ENCODE measurements at places on chromosomes 1 and 21.
A peak's percentile ranks its signal among the peaks of the same experiment; 100 is the strongest.

GRCh38 chr1:244207935-244208244 is 156.8 kb downstream of the ZBTB18 start:
- no peak for DNase-seq

- no peak for DNase-seq
These were observed 8.6 kb upstream of the ACTN2 start for GRCh38 chr1:236677641-236678235.

DNA sequence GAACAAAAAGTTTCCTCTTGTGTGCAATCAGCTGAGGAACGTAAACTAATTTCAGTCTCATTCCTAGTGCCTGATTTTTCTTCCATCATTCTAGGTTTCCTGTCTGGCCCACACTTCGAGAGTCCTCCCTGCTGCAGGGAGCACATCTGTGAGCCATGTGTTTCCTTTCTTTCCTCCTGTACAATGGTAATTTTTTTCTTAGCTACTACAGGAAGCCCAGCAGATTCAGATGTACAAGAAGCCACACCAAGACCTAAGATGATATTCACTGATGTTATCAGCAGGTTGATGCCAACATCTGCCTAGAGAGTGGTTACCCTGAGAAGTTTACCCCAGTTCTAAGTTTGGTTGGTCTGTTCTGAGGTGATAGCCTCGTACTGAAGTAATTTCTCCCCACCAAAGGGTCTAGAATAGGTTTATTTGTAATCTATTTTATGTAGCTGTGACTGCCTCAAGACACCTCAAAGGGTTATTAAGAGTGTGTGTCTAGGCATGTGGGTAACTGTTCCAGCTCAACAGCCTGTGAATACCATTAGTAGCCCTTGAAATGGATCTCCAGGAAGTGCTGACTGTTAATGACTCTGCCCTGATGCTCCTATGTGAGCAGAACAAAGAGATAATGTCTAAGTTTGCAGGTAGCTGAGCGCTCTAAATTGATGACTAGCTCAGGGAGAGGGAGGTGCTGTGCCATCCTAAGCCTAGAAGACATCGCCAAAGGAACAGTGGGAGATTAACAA is 31.7 kb upstream of the CLDN14 start:
- DNase-seq = no peak

DNA sequence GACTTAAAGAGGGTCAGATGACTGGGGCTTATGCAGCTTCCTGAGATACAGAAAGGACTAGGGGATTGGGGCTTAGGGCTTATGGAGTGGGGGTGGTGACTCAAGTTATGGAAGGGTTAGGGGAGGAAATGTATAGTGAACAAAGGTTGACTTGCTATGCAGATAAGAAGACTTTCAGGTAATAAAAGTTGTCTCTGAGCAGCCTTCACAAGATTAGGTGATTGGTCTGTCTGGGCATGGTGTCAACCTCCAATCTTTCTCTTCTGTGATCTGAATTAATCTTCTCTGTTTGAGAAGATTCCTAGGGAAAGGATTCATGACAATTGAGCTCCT is 436.5 kb downstream of the SIPA1L2 start:
- no peak for DNase-seq

DNA sequence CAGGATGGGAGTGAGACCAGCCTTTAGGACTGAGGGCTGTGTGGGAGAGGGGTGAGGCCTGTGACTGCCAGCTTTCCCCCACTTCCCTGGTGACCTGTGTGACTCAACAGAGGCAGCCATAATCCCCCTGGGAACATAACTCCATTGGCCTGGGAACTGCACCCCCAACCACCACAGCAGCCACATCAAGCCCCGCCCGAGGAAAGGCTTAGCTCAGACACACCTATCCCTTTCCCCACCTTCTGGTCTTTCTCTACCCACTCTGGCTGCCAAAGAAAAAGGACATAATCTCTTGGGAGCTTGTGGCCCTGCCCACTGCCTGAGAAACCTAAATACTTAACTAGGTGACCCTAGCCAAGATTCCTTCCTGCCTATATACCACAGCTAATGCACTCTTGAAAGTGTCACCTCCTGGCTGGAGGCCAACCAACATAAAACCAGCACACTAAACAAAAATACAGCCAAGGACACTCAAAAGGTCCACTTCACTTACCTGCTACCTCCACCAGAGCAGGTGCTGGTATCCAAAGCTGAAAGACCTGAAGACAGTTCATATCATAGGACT is 406.6 kb upstream of the CAMK1G start:
- DNase-seq = no peak

- no peak for DNase-seq
These were observed 108.7 kb downstream of the KCNJ15 start for GRCh38 chr21:38365521-38365920.

DNA sequence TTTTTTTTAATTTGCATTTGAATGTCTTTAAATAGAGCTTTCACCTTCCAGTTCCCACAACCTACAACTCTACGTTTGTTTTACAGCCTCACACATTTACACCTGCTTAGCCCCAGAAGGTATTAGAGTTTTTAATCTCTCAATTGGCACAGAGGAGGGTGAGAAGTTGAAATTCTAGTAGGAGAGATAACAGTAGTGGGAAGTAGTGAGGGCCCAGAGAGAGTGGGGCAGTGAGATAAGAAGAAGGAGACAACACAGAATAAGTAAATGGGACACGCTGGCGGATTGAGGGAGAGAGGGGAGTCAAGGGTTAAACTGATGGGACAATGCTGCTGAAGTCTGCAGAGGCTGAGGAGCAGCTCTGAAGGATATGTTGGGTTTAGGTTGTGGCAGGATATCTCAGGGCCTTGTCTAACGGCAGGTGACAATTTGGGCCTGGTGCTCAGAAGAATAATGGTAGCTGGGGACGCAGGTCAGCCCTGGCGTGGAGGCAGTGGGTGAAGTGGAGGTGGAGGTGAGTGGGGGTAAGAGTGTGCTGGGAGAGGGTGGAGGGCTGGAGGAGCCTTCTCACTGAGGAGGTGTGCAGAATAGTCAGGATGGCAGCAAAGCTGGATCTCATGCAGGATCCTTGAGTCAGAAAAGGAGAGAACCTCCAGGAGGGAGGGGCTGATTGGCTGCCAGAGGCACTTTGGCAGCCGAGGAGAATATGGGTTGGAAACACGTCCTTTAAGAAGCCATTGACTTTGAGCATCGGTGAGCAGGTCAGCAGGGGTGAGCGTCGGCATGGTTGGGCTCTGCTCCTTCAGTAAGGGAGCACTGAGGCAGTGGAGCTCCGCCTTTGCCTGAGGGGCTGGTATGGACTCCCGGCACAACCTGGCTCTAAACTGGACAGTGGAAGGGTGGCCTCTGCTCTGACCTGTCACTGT is 72.9 kb downstream of the SYT6 start:
- no peak for DNase-seq

- DNase-seq = no peak
These were observed 111.1 kb downstream of the CLEC20A start for GRCh38 chr1:178385662-178386061.

- no peak for DNase-seq
These were observed 41.5 kb downstream of the SLC66A1 start for GRCh38 chr1:19353596-19353995.

- DNase-seq = no peak
These were observed 25.8 kb upstream of the PIGC start for GRCh38 chr1:172469717-172470116.

- DNase-seq = no peak
These were observed 2.2 kb downstream of the NEGR1 start for GRCh38 chr1:72280131-72280530.

DNA sequence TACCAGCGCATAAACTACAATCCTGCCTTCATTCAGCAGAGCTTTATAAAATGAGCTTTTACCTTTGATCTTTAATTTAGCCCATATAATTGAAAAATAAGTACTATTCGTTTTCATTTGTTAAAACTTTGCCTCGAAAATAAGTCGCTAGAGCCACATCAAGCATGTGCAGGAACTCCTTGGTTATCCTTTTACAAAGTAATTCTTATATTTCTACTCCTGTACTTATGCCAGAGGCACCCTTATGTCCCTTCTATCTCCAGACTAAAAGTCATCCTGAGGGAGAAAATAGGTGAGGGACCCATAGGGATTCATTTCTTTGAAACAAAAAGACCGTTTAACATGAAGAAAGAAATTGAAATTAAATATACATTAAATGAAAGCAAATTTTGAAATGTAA is 278.2 kb upstream of the C1orf105 start:
- DNase-seq = no peak

- DNase-seq = no peak
These were observed 281.0 kb downstream of the PTPRC start for GRCh38 chr1:198919667-198920398.

GRCh38 chr1:163444665-163445064 is 122.9 kb downstream of the NUF2 start:
- no peak for DNase-seq

- no peak for DNase-seq
These were observed 535.1 kb downstream of the DPYD start for GRCh38 chr1:97385536-97386277.

DNA sequence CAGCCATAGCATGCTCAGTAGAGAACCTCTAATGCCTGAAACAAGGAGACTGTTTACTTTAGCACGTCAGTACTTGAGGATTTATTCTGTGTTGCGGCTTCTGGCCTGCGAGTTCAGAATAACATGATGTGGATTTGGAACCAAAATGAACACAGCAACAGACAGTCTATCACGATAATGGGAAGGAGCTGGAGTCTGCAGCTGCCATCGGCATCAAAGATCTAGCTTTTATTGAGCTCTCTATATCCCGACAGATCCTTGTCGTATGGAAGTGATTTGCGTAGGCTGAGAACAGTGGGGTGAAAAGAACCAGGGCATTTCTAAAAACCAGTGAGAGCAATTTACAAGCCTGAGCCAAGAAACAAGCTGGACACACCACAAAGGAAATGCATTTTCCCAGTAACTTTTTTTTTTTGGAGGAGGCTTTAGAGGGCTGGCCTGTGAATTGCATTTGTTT is 294.2 kb downstream of the KIF26B start:
- peak; percentile 12 for DNase-seq

DNA sequence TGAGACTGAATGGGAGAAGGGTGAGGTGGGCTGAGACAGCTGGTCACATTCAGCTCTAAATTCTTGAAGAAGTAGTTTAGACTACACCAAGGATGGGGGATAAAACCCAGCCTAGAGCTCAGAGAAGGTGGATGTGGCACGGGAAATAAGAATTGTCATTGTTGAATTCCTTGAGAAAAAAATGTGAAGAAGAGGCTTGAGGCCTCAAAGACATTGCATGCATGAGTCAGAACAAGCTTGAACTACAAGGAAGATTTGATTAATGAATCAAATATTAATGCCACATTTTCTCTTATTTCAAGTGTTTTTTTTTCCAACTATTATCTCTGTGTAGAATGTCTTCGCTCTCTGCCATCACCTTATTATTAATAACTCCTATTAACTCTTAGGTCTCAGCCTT is 58.9 kb downstream of the MAP3K7CL start:
- no peak for DNase-seq

DNA sequence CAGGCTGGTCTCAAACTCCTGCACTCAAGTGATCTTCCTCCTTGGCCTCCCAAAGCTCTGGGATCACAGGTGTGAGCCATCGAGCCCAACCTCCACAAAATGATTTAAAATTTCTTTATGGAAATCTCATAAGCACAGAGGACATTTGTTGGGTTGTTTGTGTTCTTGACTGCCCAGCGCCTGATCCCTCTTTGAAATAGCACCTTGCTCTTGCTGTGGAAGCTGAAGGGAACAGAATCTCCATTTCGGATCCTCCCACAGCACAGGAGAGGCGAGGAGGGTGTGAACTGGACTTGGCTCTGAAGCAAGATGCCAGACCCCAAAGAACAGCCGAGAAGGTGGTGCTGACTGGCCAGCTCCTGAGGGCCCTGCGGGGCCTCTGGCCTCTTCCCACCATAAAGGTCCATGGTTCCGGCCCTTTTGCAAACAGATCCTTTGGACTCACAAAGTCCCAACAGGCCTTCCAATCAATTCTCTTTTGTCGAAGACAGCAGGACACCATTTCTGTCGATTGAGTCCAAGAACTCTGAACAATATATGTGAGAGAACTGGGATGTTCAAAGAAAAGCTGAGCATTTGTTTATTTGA is 45.6 kb upstream of the COA6 start:
- DNase-seq = no peak

GRCh38 chr1:117112047-117112717 is 9.4 kb downstream of the TRIM45 start:
- DNase-seq = no peak

- DNase-seq = no peak
These were observed 104.4 kb downstream of the NFIA start for GRCh38 chr1:61186753-61187152.

DNA sequence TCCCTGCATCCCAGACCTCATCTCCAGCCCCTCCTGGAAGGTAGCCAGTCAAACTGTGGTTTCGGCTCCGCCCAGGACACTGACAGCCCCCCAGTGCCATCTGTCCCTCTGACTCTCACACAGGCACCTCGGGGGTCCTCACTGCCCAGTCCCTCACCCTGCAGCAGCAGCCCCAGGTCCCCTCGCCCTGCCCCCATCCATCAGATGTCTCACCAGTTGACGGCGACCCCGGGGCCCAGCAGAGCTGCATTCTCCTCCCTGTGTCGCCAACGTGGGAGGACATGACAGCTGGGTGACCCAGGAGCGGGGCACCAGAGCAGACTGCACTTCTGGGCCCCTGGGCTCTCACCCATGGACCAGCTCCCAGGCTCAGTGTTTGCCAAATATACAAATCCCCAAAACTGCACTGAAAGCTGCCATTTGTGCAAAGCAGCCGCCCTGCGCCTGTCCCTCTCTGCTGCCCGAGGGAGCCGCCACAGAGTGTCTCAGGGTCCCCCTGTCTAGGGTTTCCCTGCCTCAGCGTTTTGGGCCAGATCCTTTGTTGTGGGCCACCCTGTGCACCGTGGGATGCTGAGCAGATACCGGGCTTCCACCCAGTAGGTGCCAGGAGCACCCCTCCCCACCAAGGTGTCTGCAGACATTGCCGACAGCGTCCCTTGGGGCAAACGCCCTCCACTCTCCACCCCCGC is 48.2 kb downstream of the PRDM15 start:
- DNase-seq = no peak

DNA sequence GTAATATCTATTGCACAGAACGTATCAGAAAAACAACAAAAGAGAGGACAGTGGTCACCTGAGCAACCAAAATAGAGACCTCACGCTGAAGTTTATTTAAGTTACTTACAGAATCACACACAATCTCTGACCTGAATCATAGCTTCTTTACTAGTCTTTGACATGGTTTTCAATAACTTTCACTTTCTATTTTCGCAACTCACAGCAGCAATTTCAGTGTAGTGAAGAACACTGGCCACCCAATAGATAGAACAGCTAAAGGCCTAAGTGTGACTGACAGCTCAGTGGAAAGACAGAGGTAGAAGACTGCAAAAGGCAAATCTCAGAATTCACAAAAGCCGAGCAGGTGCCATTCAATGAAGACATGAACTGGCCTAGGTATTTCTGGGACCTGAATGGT is 435.6 kb upstream of the CHRM3 start:
- no peak for DNase-seq

GRCh38 chr1:221308534-221309511 is 429.6 kb downstream of the HLX start:
- no peak for DNase-seq

- no peak for DNase-seq
These were observed 5.8 kb downstream of the KCNJ10 start for GRCh38 chr1:160064164-160064563.

GRCh38 chr1:106836708-106837107 is 219.8 kb upstream of the PRMT6 start:
- no peak for DNase-seq

- DNase-seq = no peak
These were observed 322 bp downstream of the TFB2M start for GRCh38 chr1:246565751-246566127.

All from BJ (cell line).